Stimulated activated CD4-positive, alpha-beta T cell treated with anti-CD3 and anti-CD28 coated beads, Interleukin-15, amount 100 ng/mL, for 1 hour (primary cell): ENCODE measurements at places on chromosomes 16 and 17.

- DNase-seq = no peak
Measured at GRCh38 chr16:2811703-2812471, 5.2 kb upstream of the PRSS21 start.

- DNase-seq = no peak
Measured at GRCh38 chr16:30027588-30028437, 3.3 kb downstream of the TLCD3B start.

- DNase-seq = no peak
Measured at GRCh38 chr16:88886845-88887521, 20.5 kb upstream of the PABPN1L start.

DNA sequence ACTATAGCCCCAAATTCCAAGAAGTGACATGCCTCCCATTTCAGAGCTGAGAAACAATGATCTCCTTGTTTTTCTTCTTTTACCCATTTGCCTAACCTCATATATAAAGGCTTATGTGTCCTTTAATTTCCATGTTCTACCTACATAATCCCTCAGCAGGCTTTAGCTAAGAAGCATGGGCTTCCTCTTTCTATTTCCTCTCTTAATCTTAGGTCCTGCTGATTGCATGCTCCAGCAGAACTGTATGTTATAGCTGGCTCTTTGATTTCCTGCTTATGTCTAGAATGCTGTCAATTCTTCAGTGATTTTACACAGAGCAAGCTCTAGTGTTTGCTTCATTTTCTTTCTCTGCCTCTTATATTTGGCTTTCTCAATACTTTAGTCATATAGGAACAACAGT, 151.7 kb upstream of the COX10 start:
- no peak for DNase-seq

GRCh38 chr16:80752541-80752940, 51.9 kb downstream of the CDYL2 start:
- DNase-seq = no peak

GRCh38 chr17:83192161-83192788, 112.9 kb downstream of the METRNL start:
- DNase-seq = no peak
